ENCODE measurements at places on chromosomes 16 and 17.

GRCh38 chr17:3827124-3827773, 18.8 kb downstream of the NCBP3 start:
- peak; percentile 61 for DNase-seq

DNA sequence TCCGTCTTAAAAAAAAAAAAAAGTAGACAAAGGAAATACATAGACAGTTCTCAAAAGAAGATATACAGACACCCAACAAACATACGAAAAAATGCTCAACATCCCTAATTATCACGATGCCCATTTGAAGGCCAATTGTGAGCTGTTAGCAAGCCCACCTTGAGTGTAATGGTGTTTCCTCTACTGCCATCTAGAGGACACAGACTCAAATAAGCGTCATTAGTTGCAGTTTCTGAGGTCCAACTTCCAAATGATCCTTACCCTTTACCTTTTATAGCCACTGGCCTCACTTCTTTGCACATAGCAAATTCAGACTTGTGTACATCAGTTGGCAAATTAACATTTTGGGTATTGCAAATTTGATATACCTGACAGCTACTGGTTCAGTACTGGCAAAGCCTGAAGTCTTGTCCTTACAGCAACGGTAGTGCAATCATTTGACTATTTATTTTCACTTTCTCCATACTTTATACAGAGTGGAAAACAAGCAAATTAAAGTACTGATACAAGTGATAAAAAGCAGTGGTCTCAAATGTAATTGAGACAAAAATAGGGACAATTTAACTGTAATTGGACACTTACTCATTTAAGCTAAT, 536.3 kb upstream of the EEF2KMT start:
- no peak for DNase-seq

DNA sequence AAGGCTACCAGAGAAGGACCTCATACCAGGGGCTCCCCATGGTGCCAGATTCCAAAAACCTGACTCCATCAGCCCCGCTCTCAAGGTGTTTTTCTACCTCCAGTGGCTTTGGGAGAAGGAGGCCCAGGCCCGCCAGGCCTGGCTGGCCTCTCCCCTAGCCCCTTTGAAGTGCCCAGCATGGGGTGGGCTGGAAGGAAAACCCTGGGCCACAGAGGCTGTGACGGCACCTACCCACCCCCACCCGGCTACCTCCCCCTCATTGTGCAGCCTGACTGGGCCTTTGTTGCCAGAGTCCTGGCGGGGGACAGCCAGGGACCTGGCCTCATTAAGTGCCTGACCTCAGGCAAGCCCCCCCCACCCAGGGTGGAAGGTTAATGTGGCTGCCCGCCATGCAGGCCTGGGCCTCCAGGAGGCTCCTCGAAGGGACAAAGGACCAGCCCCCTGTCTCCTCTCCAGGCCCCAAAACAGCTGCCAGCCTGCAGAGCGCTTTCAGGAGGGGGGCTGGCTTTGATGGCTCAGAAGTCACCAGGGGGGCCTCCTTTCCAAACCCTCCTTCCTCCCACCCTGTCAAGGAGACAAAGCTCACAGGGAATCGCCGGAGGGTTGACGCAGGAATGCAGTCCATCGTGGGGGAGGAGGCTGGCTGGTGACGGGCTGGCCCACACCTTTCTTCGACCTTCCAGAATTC, 159.4 kb downstream of the ZNF423 start:
- no peak for DNase-seq

DNA sequence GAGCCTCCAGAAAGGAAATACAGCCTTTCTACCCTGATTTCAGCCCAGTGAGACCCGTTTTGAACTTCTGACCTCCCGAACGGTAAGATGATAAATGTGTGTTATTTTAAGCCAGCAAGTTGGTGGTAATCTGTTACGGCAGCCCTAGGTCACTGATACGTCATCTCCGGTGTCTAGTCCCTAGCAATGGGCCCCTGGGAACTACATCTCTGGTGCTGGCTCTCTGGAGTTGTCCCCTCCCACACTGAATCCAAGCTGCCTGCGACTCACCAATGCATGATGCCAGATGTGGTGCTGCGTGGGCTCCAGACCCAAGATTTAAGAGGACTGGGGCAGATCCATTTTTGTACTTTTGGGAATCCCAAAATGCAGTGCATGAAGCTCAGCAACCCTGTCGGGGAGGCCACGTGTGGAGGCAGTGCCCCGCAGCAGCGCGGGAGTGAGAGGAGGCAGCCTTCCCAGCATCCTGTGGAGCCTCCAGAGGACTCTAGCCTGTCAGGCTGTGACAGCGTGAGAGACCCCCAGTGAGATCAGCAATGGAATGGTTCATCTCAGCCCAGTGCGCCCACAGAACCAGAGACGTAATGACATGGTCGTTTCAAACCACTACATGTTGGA, 43.6 kb upstream of the USP7 start:
- DNase-seq, result no peak

- DNase-seq, result peak; percentile 52
Observed at GRCh38 chr17:48678141-48678971, 44.0 kb downstream of the PRAC1 start.

GRCh38 chr17:42845918-42846593, 1.7 kb downstream of the AOC2 start:
- no peak for DNase-seq

DNA sequence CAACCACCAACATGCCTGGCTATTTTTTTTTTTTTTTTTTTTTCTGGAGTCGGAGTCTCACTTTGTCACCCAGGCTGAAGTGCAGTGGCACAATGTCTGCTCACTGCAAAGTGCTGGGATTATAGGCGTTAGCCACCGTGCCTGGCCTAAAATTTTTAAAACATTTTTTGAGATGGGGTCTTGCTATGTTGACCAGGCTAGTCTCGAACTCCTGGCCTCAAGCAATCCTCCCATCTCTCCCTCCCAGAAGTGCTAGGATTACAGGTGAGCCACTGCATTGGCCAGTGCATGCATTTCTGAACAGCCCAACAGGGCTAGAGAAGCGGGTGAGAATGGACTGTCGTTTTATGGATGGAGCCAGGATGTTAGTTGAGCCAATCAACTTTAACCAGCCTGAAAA, 72.4 kb downstream of the ERCC4 start:
- DNase-seq, result no peak

DNA sequence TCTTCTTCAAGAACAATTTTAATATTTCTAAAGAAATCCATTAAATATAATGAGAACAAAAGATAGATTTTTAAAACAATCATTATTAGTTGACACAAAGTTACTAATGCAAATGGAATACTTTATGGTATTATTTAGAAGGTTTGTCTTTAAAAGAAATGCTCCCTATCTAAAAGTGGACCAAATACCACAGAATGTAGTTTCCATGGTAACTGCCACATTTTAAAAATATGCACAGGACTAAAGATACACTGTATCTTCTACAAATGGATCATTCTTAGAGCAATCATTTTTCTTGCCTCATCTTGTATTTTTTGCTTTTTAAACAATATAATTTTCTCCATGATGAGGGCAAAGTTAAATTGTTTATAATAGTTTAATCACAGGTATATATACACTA, 296.0 kb downstream of the CEP112 start:
- no peak for DNase-seq

DNA sequence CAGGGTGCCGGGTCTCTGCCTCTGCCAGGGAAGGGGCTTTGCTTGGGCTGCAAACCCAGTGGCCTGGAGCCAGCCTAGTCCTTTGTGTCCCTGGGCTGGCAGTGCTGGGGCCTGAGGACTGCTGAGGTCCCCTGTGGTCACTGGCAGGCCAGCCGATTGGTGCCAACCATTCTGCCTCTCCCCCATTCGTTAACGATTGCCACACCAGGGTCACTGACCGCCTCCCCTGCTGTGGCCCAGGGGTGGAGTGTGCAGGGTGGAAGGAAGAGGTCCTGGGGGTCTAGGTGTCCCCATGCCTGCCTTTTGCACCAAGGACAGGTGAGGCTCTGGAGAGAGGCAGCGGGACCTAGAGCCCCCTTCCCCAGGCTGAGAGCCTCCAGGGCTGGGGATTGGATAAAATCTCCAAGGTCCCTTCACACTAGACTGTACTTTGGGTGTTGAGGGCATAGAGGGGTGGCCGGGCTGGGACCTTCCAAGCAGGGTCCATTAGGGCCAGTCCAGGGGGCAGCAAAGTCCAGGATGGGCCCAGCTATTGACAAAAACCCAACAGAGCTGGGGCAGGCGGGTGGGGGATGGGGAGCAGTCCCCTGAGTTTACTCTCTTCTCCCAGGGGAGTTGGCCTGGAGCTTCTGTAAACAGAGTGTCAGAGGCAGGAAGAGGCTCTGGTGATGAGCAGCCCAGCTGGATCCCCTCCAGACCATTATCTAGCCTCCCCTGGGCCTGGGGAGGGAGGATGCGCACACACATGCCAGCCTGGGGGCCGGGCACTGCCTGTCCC, 1.1 kb downstream of the VASN start:
- DNase-seq, result no peak

DNA sequence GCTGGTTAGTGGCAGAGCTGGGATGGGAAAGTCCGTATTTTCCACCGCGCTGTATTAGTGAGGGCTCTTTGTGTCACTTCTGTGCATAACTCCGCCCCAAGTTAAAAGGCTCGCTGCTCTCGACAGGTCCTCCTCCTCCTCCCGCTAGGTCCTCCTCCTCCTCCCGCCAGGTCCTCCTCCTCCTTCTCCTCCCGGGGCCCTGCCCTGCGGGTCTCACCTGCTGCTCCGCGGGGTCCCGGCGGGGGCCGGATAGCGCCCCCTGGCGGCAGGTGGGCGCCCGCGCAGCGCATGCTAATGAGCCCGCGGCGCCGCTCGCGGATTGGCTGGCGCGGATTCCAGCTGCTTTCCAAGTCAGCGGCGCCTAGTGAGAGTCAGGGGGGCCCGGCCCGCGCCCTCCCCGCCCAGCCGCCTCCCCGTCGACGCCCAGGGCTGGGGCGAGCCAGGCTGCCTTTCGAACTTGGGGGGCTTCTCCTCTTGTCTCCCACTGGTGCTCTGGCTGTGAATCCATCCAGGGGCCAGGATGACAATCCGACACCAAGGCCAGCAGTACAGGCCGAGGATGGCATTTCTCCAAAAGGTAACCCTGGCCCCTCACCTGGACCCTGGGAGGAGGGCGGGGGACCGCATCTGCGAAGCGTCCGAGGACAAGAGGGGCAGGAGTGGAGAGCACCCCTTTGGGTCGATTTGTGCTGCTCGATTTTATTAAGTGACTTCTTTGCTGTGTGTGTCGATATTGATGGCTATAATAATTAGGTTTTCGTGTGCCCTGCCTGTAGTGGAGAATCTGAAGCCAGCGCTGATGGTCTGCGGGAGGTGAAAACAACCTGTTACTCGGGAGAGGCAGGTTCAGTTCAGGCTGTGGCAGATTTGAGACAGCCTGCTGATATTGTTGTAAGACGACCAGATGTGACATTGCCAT, at the start of gene RGS9:
Gene RGS9, plus strand, starts transcription at position 350 of the 919 bp plus-strand sequence. Its CDS starts 171 bp downstream, at position 521.
- DNase-seq, result peak; percentile 70

DNA sequence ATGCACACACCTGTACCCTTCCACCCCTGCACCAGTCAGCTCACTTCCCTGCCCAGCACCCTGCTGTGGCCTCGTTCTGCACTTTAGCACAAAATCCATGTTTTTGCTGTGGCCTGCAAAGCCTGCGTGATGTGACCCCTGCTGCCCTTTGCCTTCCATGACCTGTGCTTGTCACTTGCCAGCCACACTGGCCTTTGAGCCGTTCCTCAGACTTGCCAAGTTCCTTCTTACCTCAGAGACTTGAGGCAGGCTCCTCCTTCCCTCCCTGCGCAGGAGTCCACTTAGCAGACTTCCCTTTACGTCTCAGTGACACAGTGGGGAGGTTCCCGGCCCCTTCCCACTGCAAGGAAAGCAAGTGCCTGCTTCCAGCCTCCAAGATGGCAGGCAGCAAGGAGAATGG, 134.7 kb downstream of the SNX29 start:
- no peak for DNase-seq

DNA sequence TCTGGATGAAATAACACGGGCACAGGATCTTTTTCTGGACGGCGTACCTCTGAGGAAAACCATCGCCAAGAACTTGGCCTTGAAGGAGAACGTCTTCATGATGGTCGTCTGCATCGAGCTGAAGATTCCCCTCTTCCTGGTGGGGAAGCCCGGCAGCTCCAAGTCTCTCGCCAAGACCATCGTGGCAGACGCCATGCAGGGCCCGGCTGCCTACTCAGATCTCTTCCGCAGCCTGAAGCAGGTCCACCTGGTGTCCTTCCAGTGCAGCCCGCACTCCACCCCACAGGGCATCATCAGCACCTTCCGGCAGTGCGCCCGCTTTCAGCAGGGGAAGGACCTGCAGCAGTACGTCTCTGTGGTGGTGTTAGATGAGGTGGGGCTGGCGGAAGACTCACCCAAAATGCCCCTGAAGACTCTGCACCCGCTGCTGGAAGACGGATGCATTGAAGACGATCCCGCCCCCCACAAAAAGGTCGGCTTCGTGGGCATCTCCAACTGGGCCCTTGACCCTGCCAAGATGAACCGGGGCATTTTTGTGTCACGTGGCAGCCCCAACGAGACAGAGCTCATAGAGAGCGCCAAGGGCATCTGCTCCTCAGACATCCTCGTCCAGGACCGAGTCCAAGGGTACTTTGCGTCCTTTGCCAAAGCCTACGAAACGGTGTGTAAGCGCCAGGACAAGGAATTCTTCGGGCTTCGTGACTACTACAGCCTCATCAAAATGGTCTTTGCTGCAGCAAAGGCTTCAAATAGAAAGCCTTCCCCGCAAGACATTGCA, 68.3 kb upstream of the ENDOV start:
- no peak for DNase-seq

Measured in activated CD4-positive, CD25-positive, alpha-beta regulatory T cell (primary cell).